ENCODE measurements at places on chromosomes 3 and 15.

- DNase-seq: no peak
Measured at GRCh38 chr3:14811684-14812083, 7.1 kb upstream of the FGD5 start.

DNA sequence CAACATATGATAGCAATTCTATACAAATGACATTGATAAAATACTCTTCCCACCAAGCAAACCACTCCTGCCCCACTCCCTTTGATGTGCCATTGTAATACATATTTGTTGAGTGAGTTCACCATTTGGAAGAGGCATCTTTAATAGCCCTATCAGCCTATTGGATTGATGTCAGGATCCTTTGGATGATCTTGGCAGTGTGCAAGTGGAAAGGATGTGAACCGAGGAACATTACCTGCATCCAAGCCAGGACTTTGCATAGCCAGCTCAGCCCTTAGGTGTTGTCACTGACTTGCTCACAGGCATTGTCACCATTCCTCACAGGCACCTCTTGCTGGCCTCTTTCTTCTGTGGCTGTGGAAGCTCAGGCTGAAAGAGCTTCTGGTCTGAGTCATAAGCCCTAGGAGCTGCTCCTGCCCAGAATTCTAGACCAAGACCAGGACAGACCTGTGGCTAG lies 16.5 kb upstream of the TIMP4 start:
- no peak for DNase-seq

DNA sequence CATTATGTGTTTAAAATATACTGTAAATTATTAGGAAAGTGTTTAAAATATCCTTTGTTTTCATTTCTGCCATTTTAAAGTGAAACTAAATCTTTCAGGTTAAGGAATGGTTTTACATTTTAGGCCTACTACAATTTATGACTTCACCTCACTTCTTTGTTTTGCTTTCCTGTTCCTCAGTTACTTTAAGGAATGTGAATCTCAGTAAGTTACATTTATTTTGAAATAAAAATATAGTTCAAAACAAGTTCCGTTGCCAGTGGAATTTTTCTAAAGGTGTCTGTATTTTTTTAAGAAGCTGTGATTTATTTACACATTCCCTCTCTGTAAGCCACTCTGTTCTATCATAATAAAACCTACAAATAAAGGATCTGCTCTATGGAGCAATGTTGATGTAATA lies 630.9 kb upstream of the AGTR1 start:
- no peak for DNase-seq

DNA sequence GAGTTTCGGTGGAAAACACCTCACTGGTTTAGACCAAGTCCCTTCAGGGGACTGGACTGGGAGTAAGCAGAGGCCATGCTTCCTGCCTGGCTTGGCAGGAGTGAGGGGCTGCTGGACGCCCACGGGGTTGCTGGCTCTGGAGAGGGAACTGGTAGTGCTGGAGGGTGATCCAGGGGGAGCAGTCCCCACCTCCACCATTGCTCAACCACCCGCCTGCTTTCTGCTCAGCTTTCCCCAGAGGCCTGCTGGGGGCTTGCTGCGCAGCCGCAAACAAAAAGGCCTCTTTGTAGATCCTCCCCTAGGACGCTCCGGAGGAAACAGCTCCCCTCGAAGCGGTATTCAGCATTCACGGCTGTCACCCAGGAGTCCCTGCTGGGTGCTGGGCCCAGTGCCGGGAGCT lies 33.5 kb downstream of the EBLN2 start:
- no peak for DNase-seq

GRCh38 chr15:89776274-89777072 lies at the start of gene MESP2:
TSS of gene MESP2 (plus strand) at chr15:89776332. CDS start at chr15:89776358, 26 bp downstream.
- DNase-seq: no peak

GRCh38 chr3:38254872-38255271 lies 10.7 kb upstream of the SLC22A13 start:
- no peak for DNase-seq

GRCh38 chr15:70974004-70974832 lies 81.6 kb downstream of the LRRC49 start:
- DNase-seq: no peak

DNA sequence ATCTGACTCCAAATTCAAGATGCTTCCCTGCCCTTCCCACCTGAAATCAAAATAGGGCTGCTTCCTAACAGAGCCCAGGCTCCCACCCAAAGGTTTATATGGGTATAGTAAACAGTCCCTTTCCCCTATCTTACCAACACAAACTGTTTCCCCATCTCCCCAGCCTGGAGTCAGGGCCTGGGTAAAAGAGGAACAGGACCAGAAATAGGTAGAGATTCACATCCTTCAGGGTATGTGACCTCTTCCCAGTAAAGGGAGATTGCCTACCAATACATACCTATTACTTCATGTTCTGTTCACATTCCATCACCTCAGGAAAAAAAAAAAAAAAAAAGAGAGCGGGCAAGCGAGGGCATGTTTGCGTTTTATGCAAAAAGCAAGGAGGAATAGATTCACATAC lies 9.7 kb upstream of the SHF start:
- DNase-seq: no peak
